ENCODE measurements at places on chromosomes 4 and X.

DNA sequence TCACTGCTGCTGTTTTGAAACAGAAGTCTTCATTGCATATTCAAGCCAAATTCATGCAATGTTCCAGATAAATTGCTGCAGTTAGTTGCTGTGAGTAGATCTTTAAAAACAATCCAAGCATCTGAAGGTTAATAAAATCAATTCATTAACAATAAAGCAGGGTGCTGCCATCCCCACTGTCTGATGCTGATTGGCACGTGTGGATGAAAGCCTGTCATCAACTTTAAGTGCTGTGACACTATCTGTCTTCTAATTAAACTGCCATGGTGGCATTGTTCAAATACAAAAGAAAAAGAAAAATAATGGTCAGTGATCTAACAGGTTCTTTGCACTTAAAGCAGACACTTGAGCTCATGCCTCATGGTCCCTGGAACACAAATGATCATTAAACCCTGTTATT is 63.0 kb upstream of the MND1 start:
- DNase-seq: no peak

DNA sequence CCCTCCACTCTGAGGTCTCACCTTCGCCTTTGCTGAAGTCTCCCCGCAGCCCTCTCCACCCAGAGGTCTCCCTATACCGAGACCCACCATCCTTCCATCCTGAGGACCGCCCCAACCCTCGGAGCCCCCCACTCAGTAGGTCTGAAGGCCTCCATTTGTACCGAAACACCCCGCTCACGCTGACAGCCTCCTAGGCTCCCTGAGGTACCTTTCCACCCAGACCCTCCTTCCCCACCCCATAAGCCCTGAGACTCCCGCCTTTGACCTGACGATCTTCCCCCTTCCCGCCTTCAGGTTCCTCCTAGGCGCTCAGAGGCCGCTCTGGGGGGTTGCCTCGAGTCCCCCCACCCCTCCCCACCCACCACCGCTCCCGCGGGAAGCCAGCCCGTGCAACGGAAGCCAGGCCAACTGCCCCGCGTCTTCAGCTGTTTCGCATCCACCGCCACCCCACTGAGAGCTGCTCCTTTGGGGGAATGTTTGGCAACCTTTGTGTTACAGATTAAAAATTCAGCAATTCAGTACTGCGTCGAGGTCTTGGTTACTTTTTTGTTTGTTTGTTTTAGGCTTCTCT is 5.0 kb downstream of the SOD3 start:
- no peak for DNase-seq

DNA sequence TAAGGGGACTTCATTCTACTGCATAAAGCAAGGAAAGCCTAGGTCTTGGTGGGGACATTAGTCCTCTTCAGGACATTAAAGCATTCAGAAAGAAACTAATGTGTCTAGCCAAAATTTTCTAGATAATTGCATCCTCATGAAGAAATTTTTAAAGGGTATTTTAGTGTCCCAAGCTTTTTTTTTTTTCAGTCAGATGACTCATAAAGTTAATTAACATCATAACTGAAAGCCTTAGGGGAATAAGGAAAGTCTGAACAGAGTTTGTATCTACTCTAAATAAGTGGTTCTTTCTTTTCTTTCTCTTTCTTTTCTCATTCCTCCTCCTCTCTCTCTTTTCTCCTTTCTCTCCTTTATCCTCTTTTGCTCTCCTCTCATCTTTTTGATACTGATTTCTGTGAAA is 202.4 kb downstream of the ADAMTS3 start:
- peak; percentile 40 for DNase-seq

- DNase-seq: no peak
These were observed 21.0 kb upstream of the SPON2 start for GRCh38 chr4:1193206-1194009.

GRCh38 chr4:157005193-157005592 is 33.6 kb upstream of the PDGFC start:
- DNase-seq: no peak
